ENCODE measurements at places on chromosomes 4 and X. TPM values are rescaled to one million over a fixed set of nuclear protein-coding genes. Genes with fewer than 3 reads are reported as not detected.

DNA sequence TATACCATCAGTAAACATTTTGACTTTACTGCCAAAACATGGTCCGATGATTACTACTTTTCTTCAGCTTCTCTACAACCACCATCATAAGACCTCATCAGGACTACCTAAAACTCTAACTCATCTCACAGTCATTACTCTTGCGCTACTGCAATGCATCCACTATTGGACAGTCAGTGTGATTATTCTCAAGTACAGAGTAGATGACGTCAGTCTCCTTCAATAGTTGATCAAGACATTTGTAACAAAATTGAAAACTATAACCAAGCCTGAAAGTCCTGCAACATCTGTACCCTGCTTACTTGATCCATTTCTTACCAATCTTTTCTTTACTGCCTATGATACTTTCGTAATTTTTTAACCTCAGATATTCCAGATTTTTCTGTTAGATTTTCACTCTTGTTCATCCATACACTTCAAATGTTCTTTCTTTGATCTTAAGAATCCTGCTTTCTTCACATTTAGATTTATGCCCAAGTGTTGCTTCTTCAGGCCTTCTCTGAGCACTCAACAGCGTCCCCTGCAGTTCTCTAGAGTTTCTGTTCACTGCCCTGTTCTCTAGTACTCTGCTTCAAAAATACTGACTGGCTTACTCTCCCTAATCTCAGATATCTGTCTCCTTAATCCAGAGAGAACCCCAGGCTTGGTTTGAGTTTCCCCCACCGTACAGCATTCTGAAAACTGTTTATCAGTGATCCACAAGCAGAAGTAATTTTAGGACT is 1517.6 kb downstream of the STIM2 start:
- no peaks in the 10 kb centered on the region for H3K4me1 ChIP-seq
- DNase-seq = no peak
- H3K27me3 ChIP-seq = no peaks in the 10 kb centered on the region
- H3K27ac ChIP-seq = no peak overlapping the region
- H3K4me3 ChIP-seq = no peak overlapping the region
- H3K36me3 ChIP-seq = no peaks in the 10 kb centered on the region

- no peaks in the 10 kb centered on the region for H3K36me3 ChIP-seq
- no peak for DNase-seq
- H3K27ac ChIP-seq = no peak overlapping the region
- peaks cover 7% of the 10 kb centered on the region for H3K27me3 ChIP-seq
Observed at GRCh38 chrX:54430519-54430918, 9.7 kb upstream of the TSR2 start.

DNA sequence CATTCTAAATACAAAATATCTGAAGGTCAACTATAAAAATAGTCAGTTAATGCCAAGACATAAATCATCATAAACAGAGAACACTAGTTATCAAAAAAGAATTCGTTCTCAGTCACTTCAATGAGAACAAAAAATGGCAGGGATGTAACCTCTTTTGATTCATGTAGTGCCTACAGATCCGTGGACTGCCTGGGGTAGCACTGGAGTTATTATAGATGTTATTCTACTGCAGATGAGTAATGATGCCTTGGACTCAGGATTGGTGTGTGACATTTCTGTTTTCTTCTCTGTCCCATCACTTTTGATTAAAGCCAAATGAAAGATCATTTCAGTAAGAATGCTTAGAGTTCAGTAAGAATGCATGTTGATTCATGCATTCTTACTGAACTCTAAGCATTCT is 440.4 kb downstream of the FAM133A start:
- H3K4me3 ChIP-seq = no peak overlapping the region
- H3K36me3 ChIP-seq = no peaks in the 10 kb centered on the region
- H3K4me1 ChIP-seq = no peaks in the 10 kb centered on the region
- H3K27ac ChIP-seq = no peak overlapping the region

TCP11X2 gene
- total RNA-seq = not detected
